ENCODE measurements at places on chromosomes 1 and 21. TPM values are rescaled to one million over a fixed set of nuclear protein-coding genes. Genes with fewer than 3 reads are reported as not detected.

- DNase-seq = peak; percentile 94
Observed at GRCh38 chr1:27527890-27528817, 38.2 kb upstream of the WASF2 start.

GRCh38 chr1:43570715-43571114 lies 40.0 kb downstream of the PTPRF start:
- DNase-seq = no peak

The PRKAA2 gene
- polyA plus RNA-seq = 1.2 TPM

DNA sequence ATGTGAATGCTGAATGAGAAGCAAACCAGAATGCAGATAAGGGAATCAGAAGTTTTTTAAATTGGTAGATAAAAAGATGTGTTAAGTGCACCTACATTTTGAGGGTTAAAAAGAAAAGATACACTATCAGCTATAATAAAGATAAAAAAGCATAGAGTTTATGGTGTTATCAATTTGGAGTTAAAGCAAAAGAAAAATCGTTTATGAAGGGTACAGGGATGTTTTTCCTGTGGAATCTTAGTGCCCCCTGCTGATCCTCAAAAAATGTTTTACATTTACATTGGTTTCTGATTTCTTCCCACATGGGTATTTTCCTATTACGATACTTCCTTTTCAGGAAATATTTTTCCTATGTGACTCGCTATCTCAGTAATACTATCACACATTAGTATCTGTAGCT lies 293.5 kb downstream of the MRPL39 start:
- no peak for DNase-seq

The ZNF593OS gene
- polyA plus RNA-seq = 0.45 TPM

The PEX10 gene
- 24.7 TPM for polyA plus RNA-seq

The NPPB gene
- polyA plus RNA-seq = 6.7 TPM

GRCh38 chr1:47713975-47714767 lies 276.3 kb downstream of the FOXD2 start:
- no peak for DNase-seq

- no peak for DNase-seq
Observed at GRCh38 chr21:44953628-44954021, 13.8 kb downstream of the SLX9 start.

The RGSL1 gene
- not detected for polyA plus RNA-seq

The PER3 gene
- polyA plus RNA-seq = 2.0 TPM

The OR2T11 gene
- polyA plus RNA-seq = not detected

DNA sequence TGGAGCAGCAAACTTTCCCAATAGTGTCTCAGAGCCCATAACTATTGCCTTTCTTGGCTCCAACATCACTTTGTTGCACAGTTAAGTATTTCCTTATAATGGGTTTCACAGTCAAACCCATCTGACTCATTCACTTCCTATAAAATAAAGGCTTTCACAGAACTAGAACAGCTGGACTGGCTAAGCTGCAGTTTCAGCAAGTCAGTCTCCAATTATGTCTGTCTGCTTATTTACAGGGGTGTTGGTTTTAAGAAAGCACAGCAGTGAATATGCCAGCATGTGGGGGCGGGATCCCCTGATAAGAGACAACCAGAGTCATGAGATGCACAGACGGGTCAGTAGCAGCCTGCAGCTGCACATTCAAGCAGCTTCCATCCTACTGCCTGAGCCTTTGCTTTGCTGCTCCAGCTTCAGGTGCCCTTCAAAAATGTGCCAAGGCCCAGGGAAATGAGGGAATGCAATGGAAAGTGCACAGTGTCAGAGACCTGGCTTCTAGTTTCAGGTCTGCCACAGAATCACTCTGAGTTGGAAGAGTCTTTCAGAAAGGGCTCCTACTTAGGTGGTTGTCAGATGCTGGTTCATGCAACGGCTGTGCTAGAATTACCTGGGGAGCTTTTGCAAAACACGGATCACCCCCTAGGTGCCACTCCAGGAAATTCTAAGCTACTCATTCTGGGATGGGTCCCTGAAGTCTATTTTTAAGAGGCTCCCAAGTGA lies 24.8 kb downstream of the RNF19B start:
- DNase-seq = peak; percentile 48

DNA sequence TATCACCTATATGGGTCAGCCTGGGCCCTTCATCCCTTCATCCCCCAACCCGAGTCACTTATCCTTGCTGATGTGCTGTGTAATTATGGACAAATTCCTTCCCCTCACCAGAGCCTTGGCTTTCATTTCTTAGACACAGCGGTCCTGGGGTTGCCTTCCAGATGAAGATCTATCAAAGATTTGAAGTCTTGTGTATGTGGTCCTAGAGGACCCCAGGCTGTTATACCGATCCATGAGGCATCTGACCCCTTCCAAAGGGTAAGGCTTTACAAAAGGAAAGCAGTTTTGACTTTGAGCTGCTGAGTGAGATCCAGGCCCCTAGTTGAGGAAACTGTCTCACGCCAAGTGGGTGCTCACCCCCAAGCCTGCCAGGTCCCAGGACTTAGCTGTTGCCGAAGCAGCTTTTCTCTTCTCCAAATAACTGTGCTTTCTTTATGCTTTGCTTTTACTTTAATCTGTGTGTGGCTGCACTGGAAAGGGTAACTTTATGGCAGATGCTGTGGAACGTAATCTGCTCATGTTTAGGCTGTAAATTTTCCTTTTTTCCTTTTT lies 37.6 kb downstream of the MAN1C1 start:
- no peak for DNase-seq

- no peak for DNase-seq
Observed at GRCh38 chr1:29931477-29932175, 695.3 kb downstream of the PTPRU start.

- DNase-seq = no peak
Observed at GRCh38 chr1:153556348-153556747, 7.3 kb upstream of the S100A3 start.

- no peak for DNase-seq
Observed at GRCh38 chr1:180889325-180889724, 23.4 kb upstream of the KIAA1614 start.

The OVAAL gene
- not detected for polyA plus RNA-seq

The DYNLT5 gene
- polyA plus RNA-seq = 0.13 TPM

The MXRA8 gene
- 242 TPM for polyA plus RNA-seq

The ALPL gene
- 1.6 TPM for polyA plus RNA-seq

The EFNA1 gene
- polyA plus RNA-seq = 172 TPM

DNA sequence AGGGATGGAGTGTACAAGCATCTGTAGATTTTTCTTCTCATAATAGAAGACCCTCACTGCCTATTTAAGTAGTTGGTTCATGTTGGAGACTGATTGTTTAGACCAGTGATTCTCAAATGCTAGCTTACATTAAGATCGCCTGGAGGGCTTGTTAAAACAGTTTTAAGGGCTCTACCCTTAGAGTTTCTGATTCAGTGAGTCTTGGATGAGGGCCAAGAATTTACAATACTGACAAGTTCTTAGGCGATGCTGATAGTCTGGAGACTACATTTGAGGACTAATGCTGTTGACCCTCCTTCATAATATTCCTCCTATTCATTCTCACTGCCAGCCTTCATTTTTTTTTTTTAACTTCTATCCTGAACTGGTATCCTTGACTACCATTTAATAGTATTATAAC lies 15.2 kb upstream of the AGO3 start:
- DNase-seq = peak; percentile 46

- peak; percentile 69 for DNase-seq
Observed at GRCh38 chr1:86156566-86157455, at the start of gene COL24A1. TSS of gene COL24A1 (minus strand) at chr1:86156772. CDS start at chr1:86156396, 376 bp downstream.

GRCh38 chr1:157580179-157580827 lies 17.6 kb downstream of the FCRL4 start:
- peak; percentile 68 for DNase-seq

The FOXO6 gene
- polyA plus RNA-seq = 4.2 TPM

DNA sequence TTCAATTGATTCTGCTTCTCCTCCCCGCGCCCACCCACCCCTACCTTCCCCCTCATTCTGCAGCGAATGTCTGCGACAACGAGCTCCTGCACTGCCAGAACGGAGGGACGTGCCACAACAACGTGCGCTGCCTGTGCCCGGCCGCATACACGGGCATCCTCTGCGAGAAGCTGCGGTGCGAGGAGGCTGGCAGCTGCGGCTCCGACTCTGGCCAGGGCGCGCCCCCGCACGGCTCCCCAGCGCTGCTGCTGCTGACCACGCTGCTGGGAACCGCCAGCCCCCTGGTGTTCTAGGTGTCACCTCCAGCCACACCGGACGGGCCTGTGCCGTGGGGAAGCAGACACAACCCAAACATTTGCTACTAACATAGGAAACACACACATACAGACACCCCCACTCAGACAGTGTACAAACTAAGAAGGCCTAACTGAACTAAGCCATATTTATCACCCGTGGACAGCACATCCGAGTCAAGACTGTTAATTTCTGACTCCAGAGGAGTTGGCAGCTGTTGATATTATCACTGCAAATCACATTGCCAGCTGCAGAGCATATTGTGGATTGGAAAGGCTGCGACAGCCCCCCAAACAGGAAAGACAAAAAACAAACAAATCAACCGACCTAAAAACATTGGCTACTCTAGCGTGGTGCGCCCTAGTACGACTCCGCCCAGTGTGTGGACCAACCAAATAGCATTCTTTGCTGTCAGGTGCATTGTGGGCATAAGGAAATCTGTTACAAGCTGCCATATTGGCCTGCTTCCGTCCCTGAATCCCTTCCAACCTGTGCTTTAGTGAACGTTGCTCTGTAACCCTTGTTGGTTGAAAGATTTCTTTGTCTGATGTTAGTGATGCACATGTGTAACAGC lies 339.9 kb downstream of the NTNG1 start:
- no peak for DNase-seq

The MCOLN3 gene
- 13.9 TPM for polyA plus RNA-seq

- no peak for DNase-seq
Observed at GRCh38 chr1:76864383-76864782, 2.9 kb upstream of the ST6GALNAC5 start.

DNA sequence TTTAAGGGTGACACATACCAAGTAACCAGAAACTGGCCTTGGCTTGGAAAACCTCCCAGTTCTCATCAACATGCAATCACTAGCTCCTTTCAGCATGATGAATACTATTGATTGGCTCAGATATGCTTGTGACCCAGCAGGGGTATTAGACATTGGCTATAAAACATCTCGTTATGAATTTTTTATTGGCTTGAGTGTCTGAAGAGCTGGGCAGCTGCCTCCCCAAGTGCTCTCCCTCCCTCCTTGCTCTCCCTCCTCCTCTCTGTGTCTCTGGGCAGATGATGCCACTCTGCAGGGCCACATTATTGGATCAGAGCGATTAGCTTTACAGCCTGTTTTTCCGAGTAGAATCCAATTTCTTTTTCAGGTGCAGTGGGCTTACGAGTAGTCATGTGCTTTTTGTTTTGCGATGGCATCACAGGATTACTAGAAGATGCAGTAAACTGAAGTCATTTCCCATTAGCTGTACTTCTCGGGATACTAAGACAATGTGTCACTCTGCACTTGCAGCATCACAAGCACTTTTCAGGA lies 79.3 kb upstream of the ATF3 start:
- no peak for DNase-seq

The TGFB2 gene
- polyA plus RNA-seq = 13.6 TPM

The GCSAML gene
- not detected for polyA plus RNA-seq

The RUNX1 gene
- 14.4 TPM for polyA plus RNA-seq

DNA sequence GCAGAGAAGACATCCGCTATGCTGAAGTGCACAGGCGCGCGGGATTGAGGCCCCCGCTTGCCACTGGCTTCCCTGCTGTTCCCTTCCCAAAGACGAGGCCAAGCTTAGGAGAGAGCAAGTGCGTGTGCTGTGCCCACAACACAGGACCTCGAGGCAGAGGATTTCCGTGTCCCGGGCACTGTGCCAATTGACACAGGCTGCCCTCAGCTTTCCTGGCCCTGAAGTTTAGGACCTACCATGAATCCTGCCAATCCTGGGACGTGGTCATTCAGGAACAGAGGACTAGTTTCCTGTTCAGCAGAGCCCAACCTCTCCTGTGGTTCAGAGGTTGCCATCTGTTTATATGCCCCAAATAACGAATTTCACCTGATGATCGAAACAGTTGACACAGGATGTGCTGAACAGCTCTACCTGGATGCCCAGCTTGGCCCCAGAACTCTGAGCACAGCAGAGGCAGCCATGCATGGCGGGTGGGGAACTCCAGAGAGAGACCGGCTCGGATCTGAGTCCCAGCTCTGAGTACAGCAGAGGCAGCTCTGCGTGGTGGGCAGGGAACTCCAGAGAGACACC lies 22.0 kb downstream of the SLC37A1 start:
- DNase-seq = no peak

- no peak for DNase-seq
Observed at GRCh38 chr1:54819195-54819536, 18.0 kb upstream of the TTC22 start.

DNA sequence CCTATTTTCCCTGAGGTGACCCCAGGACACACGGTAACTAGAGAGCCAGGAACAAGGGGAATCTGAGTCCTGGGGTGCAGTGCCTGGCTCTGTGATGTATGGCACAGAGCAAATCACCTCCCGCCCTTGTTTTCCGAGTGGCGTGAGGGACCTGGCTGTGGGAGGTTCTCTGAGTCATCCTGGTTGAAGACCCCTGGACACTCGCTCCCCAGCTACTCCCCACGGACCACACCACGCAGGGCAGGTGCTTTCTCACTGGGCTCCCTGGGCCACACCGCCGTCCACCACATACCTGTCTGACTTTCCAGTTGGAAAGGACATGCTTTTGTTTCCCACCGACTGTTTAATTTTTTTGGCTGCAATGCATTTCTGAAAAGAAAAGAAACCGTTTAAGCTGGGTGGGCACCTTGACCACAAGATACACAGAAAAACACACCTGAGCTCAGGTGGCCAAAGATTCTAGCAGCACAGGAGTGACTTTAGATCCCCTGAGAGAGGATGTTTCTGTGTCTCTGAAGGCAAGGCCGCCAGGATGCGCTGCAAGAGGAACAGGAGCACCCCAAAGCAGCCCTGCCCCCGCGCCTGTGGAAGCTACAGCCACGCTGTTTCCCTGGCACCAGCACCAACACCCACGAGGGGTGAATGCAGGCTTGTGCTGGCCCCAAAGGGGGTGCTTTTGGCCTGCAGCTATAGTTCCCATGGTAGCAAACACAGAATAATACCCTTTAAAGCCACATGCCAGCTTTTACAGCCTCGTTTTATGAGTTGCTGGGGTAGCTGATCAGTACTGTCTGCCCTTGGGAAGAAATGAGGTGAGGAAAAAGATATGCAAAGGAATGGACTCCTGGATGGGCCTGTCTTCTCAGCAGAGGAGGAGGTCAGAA lies 8.1 kb upstream of the SRM start:
- DNase-seq = no peak

The GBP1 gene
- 12.0 TPM for polyA plus RNA-seq

DNA sequence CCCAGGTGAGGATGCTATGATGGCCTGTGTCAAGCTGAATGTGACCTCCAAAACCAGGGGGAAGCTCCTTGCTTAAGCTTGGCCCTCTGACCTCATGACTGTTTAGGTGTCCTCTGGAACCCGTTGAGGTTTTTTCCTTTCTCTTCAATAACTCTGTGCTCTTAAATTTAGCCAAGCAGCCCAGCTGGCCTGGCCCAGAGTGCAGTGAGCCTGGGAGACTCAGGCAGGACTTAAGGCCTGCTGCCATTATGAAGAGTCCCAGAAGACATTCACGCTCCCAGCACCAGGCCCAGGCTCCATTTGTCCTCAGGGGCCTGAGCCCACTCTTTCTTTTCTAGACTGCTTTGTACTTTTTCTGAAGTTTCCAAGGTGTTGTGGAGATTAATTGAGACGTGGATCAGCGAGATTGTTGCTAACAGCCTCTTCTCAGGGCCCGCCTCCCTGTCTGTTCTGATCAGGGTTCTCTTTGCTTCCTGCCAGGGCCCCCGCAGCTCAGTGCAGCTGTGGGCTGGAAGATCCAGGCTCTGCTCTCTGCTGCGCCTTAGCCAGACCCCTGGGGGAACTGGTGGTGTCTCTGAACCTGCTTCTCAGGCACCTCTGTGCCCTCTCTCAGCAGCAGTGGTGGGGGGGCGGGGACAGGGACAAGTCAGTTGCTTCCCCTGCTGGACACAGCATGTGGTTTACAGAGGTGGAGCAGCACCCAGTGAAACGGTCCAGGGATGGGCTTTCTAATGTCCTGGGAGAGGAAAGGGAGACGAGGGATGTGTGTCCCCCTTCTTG lies 124.2 kb downstream of the GRIK3 start:
- no peak for DNase-seq
